ENCODE measurements at places on chromosomes 3 and 15.

DNA sequence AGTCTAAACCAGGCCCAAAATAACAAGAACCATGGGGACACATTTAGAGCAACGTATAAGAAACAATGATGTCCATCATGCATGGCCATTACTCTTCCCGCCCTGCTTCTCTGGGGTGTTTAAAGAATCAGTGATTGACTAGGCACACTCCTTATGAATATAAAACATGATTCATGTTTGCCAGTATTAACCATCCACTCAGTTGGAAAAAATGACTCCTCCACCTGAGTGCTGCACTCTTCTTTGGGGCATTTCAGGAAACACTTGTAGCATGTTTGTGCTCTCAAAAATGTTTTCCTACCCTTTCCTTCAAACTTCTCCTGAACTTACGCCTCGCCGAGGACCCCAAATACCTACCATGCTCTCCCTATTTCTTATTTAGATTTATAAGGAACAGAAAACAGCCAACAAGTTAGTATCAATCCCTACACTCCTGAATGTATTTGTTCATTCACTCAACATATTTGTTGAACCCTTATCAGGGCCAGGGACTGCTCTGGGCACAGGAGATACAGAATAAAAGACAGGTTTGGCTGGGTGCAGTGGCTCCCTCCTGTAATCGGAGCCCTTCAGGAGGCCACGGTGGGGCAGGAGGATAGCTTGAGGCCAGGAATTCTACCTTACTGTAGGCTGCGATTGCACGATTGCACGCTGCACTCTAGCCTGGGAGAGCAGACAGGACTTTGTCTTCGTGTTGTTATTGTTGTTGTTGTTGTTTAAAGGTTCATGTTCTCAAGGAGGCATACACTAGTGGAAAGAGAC lies 137.0 kb downstream of the TMCO5A start:
- no peak for DNase-seq
- H3K4me3 ChIP-seq, result no peak overlapping the region
- H3K4me1 ChIP-seq, result peaks cover 10% of the 10 kb centered on the region
- no peaks in the 10 kb centered on the region for H3K36me3 ChIP-seq
- no peak overlapping the region for H3K27ac ChIP-seq
- H3K27me3 ChIP-seq, result no peaks in the 10 kb centered on the region

GRCh38 chr15:25378501-25378901 lies 60.3 kb downstream of the UBE3A start:
- no peak overlapping the region for H3K4me3 ChIP-seq
- H3K27ac ChIP-seq, result no peak overlapping the region
- no peaks in the 10 kb centered on the region for H3K4me1 ChIP-seq
- no peaks in the 10 kb centered on the region for H3K27me3 ChIP-seq
- H3K36me3 ChIP-seq, result no peaks in the 10 kb centered on the region

- H3K4me3 ChIP-seq, result peak overlapping the region; percentile 90
- no peaks in the 10 kb centered on the region for H3K27me3 ChIP-seq
- DNase-seq, result no peak
- peaks cover 2% of the 10 kb centered on the region for H3K4me1 ChIP-seq
Measured at GRCh38 chr3:167736264-167736787, 805 bp downstream of the SERPINI1 start.

DNA sequence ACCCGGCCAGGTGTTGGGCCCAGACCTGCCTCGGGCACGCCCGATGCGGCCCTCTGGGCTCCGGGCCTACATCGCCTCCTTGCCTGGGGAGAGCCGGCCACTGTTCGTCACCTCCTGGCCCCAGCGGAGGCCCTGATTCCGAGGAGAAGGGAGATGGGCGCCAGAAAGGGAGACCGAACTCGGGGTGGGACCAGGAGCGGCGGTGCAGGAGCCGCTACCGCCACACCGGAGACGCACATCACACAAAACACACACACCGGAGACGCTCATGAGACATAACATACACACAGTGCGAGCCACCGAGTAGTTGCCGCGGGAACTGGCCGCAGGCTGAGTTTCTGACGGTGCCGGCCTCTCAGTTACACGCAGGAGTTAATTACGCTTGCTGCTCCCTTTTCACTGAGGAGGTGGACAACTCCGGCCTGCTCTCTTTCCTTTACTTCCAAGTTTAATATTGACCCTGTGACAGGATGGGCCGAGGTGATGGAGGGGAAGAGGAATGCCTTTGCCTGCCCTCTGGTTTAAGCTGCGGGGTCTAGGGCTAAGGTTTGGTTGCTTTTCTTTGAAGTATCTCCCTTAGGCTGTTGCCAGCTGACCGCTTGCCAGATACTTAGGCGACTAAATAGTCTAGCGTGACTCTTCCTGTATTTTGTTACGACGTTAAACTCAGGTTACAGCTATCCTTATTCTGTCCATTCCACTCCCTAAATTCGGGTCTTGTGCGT lies 570 bp downstream of the PCNP start:
- peaks cover 2% of the 10 kb centered on the region for H3K4me1 ChIP-seq
- peaks cover 2% of the 10 kb centered on the region for H3K36me3 ChIP-seq
- DNase-seq, result peak; percentile 67
- H3K27ac ChIP-seq, result peak overlapping the region; percentile 97
- no peaks in the 10 kb centered on the region for H3K27me3 ChIP-seq

- no peaks in the 10 kb centered on the region for H3K27me3 ChIP-seq
- H3K4me3 ChIP-seq, result no peak overlapping the region
- H3K36me3 ChIP-seq, result no peaks in the 10 kb centered on the region
- H3K27ac ChIP-seq, result no peak overlapping the region
- no peaks in the 10 kb centered on the region for H3K4me1 ChIP-seq
- no peak for DNase-seq
Measured at GRCh38 chr3:197325773-197326172, 27.4 kb upstream of the DLG1 start.
